ENCODE measurements at places on chromosomes 2 and 18.

GRCh38 chr2:30722936-30723725 lies 84.1 kb downstream of the CAPN13 start:
- no peak for DNase-seq

- DNase-seq, result no peak
Observed at GRCh38 chr2:237700512-237701032, 73.2 kb downstream of the LRRFIP1 start.

GRCh38 chr2:61460163-61460562 lies 10.7 kb downstream of the USP34 start:
- no peak for DNase-seq

- no peak for DNase-seq
Observed at GRCh38 chr2:225399504-225399903, at the start of gene NYAP2. NYAP2 (plus strand) TSS chr2:225399710; CDS start chr2:225408881, 9,171 bp downstream.

DNA sequence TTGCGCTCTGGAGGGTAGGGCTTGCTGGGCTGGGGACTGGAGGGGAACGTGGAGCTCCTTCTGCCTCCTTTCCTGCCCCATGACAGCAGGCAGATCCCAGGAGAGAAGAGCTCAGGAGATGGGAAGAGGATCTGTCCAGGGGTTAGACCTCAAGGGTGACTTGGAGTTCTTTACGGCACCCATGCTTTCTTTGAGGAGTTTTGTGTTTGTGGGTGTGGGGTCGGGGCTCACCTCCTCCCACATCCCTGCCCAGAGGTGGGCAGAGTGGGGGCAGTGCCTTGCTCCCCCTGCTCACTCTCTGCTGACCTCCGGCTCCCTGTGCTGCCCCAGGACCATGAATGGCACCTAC lies 4.3 kb downstream of the GPR35 start:
- DNase-seq, result no peak

DNA sequence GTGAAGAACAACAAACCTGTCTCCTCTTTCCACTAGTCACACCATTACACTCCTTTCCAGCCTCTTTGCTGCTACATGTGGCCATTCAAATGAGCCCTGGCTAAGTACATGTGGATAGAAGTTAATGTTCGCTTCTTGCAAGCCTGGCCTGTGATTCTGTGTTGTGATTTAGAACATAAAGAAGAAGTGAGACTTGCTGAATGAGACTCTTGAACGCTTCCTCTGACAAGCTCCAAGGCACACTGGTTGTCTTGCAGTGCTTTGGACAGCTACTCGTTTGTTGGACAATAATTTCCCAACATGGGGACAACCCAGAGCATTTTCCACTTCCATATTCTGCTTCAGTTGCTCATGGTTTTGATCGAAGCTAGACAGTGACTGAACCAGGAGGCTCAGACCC lies 57.3 kb downstream of the CCDC74A start:
- DNase-seq, result no peak

GRCh38 chr2:113283704-113284284 lies 5.1 kb upstream of the PAX8 start:
- no peak for DNase-seq

- no peak for DNase-seq
Observed at GRCh38 chr18:6650127-6650507, 79.4 kb upstream of the ARHGAP28 start.

- DNase-seq, result no peak
Observed at GRCh38 chr2:212392043-212392442, 146.6 kb downstream of the ERBB4 start.

DNA sequence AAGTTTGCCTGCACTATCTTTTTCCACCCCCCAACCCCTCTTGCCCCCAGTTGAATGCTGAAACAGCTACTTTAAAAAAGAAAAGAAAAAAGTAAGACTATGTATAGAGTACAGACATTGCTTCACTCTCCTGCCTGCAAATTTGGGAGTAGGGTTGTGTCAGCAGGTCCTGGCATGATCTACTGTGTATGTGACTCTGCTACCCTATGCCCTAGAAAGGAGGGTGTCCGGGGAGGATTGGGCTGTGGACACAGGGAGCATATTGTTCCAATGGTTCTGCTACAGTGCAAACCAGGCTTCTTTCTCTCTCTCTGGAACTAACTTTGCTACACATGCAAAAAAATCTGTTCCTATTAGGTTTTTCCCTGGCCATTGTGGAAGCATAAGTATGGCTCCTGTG lies 9.9 kb upstream of the ZEB2 start:
- DNase-seq, result no peak

GRCh38 chr2:173090973-173091660 lies 15.5 kb downstream of the MAP3K20 start:
- DNase-seq, result no peak

DNA sequence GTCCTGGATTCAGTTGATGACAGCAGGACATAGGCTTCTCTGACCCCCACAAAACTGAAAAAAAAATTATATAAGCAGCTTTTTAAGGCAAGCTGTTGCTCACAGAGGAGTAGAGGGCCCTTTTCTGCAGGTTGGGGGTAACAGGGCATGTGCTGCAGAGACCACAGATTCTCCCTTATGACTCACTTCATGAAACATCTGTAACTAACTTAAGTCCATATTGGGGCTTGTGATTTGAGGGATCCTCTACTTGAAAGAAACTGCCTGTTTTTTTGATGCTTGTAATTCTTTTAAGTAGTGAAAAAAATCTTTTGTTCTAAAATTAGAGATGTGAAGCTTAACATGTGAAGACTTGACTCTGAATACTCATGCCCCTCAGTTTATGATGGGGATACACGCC lies 33.4 kb downstream of the XRCC5 start:
- DNase-seq, result no peak

- DNase-seq, result no peak
Observed at GRCh38 chr2:71453404-71454220, at the start of gene DYSF. DYSF (plus strand) TSS chr2:71453561.

DNA sequence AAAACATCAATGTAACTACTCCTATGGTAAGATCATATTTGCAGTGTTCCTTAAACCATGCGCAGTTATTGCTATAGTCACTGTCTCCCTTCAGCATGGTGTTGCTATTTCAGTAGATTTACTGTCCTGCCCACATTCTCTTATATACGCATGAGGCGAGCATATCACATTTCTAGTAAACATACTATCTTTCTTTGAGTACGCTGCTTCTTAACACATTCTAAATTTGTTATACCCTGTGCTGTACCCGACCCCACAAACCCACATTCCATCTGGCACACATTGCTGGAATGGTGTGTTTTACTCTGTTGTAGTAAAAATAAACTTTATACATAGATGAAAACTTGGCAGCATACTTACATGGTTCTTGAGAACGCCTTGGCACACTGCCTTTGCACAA lies 163.3 kb downstream of the QPCT start:
- no peak for DNase-seq

DNA sequence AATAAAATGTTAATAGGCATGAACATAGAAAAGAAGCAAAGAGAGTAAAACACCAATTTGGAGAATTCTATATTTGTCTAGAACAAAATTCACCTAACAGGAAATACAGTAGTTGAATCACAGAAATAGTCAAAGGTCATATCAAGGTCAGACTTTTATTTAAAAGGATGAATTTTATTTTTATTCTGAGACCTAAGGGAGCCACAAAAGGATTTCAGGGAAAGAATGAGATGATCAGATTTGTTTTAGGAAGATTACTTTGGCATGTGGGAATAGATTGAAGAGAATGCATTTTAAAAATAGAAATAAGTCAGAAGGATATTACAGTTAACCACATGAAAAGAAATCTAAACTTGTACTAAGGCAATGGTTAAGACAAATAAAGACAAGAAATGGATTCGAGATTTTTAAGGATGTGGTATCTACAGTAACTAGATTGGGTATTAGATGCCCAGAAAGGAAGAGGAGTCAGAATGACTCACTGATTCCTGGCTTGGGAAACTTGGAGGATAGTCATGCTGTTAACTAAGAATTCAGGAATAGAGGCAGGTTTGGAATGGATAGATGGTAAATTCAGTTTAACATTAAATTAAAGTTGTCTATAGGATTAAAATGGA lies 56.0 kb downstream of the METTL4 start:
- DNase-seq, result no peak

- no peak for DNase-seq
Observed at GRCh38 chr2:133705287-133705686, 137.0 kb upstream of the NCKAP5 start.

GRCh38 chr2:232240906-232241305 lies 137.6 kb upstream of the ALPP start:
- no peak for DNase-seq

DNA sequence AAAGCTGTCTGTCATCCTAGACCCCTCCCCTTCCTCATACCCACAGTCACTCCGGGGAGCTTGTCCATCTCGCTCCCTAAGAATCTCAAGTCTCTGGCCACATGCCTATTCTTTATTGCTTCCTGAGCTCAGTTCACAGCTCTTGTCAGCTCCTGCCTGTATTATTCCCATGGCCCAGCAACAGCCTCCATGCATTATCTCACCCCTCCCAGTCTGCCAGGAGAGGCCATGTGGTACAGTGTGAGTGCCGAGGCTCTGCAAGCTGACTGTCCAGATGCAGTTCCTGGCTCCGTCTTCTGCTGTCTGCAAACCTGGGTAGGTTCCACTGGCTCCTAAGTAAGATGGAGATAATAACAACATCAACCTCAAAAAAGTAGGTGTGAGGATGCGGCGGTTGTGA lies 79.7 kb downstream of the MRPS9 start:
- DNase-seq, result no peak

- no peak for DNase-seq
Observed at GRCh38 chr2:159716857-159717256, 4.6 kb downstream of the MARCHF7 start.

DNA sequence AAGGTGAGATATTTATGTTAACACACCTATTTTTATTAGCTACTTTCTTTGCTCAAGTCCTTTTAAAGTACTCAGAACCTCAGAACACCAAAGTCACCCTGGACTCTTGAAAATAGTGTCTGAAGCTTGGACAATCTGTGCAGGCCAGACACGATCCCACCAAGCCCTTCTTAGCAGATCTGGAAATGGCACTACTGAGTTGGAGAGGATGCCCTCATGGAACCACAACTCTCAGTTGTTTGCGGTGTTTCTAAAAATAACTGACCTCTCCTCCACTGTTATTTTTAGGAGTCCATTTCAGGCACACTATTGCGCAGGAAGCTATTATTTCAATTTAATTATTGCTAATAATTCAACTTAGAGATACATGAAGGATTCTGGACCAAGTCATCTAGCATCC lies 103.5 kb upstream of the ITGB6 start:
- no peak for DNase-seq

DNA sequence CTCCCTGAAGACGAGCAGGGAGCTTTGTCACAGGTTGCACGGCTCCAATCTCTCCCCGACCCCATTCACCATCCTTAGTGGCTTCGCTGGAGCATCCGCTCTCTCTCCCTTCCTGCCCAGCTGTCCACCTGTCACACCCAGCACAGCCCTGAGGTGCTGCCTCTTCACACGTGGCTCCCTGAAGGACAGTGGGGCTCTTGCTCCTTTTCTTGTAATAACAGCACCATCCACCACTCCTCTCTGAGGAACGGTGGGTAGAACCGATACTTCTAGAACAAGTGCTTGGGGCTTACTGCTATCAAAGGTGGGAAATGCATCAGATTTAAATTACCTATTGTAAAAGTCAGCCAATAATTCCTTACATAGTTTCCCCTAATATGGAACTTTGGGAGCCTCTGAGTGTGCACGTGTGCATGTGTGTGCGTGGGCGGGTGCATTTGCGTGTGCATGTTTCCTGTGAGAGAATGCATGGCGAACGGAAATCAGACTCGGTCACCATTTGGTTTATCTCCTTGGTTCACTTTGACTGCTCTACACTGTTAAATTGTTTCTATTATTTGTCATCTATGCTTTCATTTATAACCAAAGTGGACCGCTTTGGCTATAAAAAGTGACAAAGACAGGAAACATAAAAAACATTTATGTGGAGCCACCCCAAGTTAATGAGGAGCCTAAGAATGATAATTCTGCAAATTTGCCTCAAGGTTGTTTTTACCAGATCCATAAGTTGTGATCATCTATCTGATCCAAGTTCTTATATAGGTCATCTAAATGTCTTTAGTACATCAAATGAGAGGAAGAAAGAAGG lies 39.1 kb downstream of the KLHL29 start:
- DNase-seq, result no peak

Data from D721Med (cell line).